ENCODE measurements at places on chromosomes 11 and 22. TPM values are rescaled to one million over a fixed set of nuclear protein-coding genes. Genes with fewer than 3 reads are reported as not detected.

DNA sequence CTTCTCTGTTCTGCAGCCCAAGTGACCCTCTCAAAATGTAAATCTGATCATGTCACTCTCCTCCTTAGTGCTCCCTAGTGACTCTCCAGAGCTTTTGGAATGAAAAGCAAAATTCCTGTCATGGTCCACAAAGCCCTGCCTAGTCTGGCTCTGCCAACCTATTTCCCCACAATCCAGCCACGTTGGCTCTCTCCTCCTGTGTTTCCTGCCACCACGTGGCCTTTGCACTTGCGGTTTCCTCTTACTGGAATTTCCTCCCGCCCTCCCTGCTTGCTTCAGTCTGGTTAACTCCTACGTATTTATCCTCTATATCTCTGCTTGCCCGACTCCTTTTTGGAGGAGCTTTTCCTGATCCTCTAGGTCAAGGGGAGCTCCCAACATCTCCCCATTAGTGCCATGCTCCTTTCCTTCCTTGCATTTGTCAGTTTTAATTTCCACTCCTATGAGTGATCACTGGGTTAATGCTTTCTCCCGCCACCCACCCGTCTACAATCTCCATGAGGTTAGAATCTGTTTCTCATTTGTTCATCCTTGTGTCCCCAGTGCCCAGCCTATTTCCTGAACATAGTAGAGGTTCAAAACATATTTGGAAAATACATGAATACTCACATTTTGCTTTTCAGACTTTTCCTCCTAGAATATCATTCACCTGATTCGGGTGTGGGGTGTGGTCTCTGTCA lies 11.5 kb downstream of the NNMT start:
- H3K36me3 ChIP-seq: no peaks in the 10 kb centered on the region
- H3K4me3 ChIP-seq: no peak overlapping the region
- no peak overlapping the region for H3K27ac ChIP-seq

AIFM3 gene
- total RNA-seq: not detected

- ATAC-seq: no peak
- H3K4me1 ChIP-seq: no peaks in the 10 kb centered on the region
- no peak overlapping the region for H3K4me3 ChIP-seq
- H3K27ac ChIP-seq: no peak overlapping the region
- H3K27me3 ChIP-seq: peaks cover 15% of the 10 kb centered on the region
These were observed 141.8 kb downstream of the MPPED1 start for GRCh38 chr22:43553451-43554258.

ROBO4 gene
- not detected for total RNA-seq
